ENCODE measurements at places on chromosomes 11 and 22. TPM values are rescaled to one million over a fixed set of nuclear protein-coding genes. Genes with fewer than 3 reads are reported as not detected.
A peak's percentile ranks its signal among the peaks of the same experiment; 100 is the strongest.

DNA sequence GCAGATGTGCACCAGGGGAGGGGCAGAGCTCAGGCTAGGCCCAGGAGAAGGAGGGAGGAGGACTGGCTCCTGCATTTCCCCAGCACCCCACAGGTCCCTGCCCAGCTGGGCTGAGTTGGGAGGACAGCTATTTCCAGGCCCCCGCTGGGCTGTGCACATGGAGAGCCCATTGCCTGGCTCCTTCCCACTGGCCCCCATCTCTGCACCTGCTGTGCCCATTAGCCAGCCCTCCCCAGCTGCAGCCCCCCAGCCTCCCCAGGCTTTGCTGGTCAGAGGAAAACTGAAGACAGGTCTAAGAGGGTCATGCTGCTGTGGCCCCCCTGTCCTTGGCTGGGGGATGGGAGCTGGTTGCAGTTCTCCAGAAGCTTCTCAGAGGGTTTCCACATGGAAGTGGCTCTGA lies 81.8 kb upstream of the SHANK2 start:
- no peak for DNase-seq

- no peak for DNase-seq
Observed at GRCh38 chr11:111021131-111021530, 224.4 kb upstream of the POU2AF2 start.

The TMPRSS6 gene
- polyA plus RNA-seq: 0.16 TPM

The MS4A6A gene
- polyA plus RNA-seq: 27.6 TPM

The NLRP14 gene
- 0.07 TPM for polyA plus RNA-seq

DNA sequence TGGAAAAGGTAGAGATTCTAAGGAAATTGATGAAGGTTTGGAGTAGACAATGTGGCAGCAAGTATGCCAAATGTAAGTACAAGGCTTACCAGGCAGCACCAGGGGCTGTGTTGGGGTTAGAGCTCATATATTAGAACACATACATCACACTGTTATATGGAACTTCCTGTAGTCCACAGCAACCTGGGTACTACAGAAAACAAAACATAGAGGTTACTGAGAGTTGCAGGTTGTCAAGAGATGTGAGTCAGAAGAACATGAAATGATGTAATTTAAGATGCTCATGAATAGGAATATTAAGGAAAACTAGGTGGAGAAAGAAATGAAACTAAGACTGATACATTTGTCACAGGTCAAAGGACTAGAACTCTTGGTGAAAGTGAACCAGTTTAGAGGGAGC lies 22.0 kb downstream of the FAT3 start:
- no peak for DNase-seq

- DNase-seq: no peak
Observed at GRCh38 chr11:33861941-33862589, 29.8 kb downstream of the LMO2 start.

- DNase-seq: no peak
Observed at GRCh38 chr11:13784855-13785254, 116.4 kb downstream of the FAR1 start.

DNA sequence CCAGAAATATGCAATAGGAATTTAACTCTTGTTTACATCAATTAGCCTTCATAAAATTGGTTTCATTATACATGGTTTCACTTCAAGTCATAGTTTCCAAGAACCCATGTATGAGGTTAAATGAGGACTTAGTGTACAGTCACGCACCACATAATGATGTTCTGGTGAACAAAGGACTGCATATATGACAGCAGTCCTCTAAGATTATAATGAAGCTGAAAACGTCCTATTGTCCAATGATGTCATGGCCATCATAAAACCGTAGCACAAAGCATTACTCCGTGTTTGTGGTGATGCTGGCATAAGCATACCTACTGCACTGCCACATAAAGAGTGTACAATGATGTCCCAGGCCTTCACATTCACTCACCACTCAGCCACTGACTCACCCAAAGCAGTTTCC lies 31.1 kb downstream of the SMCO4 start:
- no peak for DNase-seq

GRCh38 chr22:25085930-25086901 lies 113.4 kb upstream of the CRYBB3 start:
- DNase-seq: peak; percentile 51

DNA sequence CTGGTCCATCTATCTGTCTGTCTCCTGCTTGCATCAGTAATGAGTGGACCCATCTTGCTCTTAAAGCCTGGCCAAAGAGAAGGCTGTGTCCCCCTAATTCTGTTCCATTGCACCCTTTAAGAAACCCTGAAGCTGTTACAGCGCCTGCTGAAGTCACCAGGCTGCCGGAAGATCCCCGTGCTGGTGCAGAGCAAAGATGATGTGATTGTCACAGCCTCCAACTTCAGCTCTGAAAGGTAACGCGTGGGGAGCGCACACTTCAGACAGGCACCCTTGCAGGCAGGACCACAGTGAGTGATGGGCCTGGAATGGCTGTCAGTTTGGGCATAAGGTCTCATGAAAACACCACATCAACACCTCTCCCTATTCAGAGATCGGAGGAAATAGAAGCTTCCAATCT lies 18.4 kb downstream of the GTPBP1 start:
- DNase-seq: no peak

GRCh38 chr22:22902247-22903001 lies 14.8 kb downstream of the IGLL5 start:
- DNase-seq: no peak

- peak; percentile 29 for DNase-seq
Observed at GRCh38 chr11:86291466-86292262, 10.4 kb upstream of the HIKESHI start.

DNA sequence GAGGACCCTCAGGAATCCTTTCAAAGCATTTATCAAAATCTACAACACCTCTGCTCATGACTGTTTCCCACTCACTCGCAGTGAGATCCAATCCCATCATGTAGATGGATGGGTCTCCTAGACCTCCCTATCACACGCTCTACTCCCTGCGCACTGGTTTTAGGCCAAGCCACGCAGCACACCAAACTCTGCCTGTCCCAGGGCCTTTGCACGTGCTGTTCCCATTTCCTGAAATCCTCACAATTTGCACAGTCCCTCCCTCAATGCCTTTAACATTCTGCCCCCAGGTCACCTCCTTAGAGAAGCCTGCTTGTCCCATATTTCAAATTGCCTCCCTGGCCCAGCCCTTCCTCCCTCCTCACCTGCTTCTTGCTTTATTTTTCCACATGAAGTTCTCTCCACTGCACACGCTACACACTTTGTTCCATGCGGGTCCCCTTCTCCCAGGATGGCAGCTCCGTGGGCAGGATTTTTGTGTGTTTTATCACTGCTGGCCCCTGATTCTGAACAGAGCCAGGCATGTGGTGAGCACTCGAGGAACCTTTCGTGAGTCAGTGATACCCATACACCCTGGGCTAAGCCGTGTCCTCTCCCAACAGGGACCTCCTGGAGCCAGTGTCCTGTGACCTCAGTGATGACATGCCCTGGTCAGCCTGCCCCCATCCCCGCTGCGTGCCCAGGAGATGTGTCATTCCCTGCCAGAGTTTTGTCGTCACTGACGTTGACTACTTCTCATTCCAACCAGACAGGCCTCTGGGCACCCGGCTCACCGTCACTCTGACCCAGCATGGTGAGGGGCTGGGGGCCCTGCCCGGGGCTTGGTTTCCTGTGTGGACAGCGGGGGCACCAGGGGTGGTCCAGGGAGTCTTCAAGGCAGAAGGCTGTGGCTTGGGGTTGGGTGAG lies 12.2 kb downstream of the CSF2RB start:
- DNase-seq: no peak

- DNase-seq: no peak
Observed at GRCh38 chr22:47329727-47330650, 567.5 kb downstream of the TBC1D22A start.

The BARX2 gene
- 1.3 TPM for polyA plus RNA-seq

GRCh38 chr22:21829523-21829922 lies 37.9 kb downstream of the MAPK1 start:
- no peak for DNase-seq

GRCh38 chr22:41271787-41272186 lies 14.2 kb downstream of the RANGAP1 start:
- DNase-seq: no peak

The WBP2NL gene
- polyA plus RNA-seq: 1.6 TPM

The RASSF10 gene
- 0.27 TPM for polyA plus RNA-seq

GRCh38 chr11:72553706-72554105 lies 119.4 kb upstream of the CLPB start:
- no peak for DNase-seq

- DNase-seq: no peak
Observed at GRCh38 chr11:69030301-69030700, 17.3 kb upstream of the MRGPRF start.

The TMPRSS13 gene
- polyA plus RNA-seq: not detected

DNA sequence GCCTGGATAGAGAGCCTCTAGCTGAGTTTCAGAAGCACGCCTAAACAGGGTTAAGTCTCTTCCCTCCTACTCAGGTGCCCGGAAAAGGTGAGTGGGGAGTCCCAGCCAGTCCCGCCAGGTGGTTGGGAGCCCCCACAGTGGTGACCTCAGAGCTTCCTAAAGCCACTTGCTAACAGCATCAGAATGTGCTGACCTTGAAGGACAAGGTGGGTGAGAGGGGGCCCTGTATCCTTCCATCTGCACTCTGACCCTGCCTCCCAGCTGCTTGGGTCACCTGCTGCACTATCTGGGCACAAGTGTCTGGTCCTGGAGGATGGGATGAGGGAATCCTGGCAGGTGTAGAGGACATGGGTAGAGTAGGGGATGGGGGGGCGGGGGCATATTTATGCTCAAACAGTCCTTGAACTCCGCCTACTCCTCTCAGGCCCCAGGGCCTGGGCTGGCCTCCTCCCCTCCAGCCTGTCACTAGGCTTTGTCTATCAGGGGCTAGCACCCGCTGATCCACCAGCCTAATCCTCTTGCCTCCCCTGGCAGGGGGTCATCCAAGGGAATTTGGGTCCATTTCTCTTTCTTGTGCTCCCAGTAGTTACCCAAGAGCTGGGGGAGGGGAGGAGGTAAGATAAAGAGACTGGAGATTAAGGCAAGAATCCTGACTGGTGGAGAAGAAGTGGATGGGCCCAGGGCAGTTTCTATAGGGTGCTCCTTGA lies 3.4 kb downstream of the USP2 start:
- DNase-seq: no peak

The CYP2D6 gene
- 0.59 TPM for polyA plus RNA-seq

The HOATZ gene
- polyA plus RNA-seq: 0.13 TPM

DNA sequence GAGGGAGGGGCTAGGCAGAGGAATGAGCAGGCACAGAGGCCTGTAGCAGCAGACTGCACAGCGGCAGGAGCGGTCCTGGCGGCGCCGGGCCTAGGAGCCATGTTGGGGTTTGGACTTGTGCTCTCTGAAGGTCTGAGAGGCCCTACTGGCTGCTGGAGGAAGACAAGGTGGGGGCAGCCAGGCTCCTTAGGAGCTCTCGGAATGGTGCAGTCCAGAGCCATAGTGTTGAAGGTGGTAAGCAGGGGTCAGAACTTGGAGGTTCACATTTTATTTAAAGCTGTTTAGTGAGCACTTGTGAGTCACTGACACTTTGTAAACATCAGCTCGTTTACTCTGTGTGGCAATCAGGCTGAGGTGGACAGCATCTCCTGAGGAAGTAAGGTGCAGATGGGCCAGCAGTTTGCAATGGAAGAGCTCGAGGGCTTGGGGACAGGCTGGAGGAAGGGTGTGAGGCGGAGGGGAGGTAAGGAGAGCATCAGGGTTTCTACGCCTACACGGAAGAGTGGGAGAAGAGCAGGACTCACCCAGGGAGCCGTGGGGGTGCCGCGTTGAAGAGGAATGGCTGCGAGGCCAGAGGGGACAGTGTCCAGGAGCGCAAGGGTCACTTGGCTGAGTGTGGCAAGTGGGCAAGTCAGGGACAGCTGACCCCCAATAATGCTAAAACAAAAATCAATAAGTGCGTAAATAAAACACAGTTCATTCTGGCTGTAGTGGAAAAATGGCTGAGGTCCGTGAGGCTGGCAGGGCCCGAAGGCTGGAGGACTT lies 10.0 kb upstream of the TMEM191C start:
- no peak for DNase-seq

DNA sequence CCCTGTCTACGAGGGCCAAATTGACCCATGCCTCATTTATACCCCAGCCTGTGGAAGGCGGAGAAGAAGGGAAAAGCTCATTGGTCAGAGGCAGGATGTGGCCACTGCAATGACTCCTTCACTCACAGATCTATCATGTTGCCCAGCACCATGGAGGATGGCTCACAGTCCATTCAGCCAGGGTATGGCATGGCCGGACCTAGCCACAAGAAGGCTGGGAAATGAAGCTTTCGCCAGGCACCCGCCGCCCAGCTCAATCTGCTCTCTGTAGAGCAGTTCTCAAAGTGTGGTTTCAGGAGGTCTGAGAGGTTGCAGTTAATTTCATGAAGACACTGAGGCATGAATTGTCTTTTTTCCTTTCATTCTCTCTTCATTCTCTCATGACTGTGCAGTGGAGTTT lies 40.6 kb upstream of the LINC01488 start:
- DNase-seq: no peak

- DNase-seq: peak; percentile 52
Observed at GRCh38 chr11:60951904-60952741, at the start of gene SLC15A3. SLC15A3 (minus strand) TSS chr11:60952176; CDS start chr11:60951551, 625 bp downstream.

- no peak for DNase-seq
Observed at GRCh38 chr11:34975482-34975881, 59.1 kb downstream of the PDHX start.

DNA sequence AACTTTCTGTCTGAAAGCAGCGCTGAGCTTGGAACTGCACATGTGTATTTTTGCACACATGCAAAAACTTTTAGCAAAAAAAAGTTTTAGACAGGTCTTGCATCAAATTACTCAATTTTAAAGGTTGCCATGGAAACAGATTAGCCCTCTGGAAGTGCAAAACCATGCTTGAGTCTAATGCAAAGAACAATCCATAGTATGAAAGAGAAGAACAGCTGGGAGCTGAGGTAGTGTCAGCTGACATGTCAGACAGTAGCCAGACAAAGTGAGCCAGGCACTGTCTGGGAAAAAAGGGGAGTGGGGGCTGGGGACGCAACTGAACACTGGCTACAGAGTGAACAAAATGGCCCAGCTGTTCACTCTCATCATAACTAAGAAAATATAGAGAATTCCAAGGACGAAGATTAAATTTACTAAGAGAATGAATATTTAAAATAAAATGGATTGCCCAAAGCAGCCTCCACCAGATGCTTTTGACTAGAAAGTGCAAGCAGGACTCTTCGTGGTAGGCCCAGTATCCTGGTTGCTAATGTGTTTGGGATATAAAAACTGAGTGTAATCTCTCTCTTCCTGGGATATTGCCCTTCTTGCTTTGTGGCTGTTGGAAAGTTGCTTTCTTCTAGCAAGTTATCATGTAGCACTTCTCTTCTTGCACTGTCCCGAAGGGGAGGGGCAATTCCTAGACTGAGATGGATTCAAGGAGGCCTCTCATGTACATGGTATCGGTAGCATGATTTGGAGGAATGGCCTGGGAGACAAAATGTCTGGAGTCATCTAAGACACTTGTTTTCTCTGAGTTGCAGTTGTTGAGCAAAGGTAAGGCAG lies 434.1 kb upstream of the FAT3 start:
- peak; percentile 61 for DNase-seq
